ENCODE measurements at places on chromosomes 6 and 20.

DNA sequence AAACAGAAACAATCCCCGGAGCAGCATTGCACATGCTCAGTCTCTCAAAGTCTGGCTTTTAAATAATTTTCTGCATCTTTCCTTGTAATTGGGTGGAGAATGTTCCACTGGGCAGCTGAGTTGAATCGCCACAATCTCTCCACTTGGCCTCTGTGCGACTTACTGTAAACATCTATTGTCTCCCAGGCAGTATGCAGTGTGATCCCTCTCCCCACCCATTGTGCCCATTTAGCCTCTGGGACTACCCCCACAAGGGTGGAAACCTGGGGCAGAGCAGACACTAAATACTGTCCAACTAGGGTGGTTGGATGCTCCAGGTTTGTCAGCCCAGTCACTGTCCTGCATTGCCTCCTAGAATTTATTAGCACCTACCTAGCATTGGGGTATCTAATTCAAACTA is 96.2 kb downstream of the JARID2 start:
- DNase-seq = no peak

GRCh38 chr6:29680416-29680815 is 536 bp downstream of the ZFP57 start:
- DNase-seq = no peak

DNA sequence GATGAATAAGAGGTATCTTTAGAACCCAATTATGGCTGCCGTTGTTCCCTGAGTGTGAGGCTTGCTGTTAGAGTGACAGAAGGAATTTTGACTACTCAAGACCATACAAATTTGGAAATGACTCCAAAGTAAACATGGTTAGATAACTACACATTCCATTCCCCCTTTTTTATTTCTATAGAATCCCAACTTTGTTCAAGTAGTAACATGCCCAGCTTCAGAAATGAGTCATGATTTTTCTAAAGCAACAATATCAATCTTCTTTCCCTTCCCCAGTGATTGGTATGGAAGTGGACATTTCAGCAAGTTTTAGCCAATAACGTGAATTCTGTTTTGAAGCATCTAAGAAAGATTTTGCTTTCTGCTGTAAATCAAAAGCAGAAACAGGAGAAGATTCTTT is 37.8 kb downstream of the HCRTR2 start:
- no peak for DNase-seq

DNA sequence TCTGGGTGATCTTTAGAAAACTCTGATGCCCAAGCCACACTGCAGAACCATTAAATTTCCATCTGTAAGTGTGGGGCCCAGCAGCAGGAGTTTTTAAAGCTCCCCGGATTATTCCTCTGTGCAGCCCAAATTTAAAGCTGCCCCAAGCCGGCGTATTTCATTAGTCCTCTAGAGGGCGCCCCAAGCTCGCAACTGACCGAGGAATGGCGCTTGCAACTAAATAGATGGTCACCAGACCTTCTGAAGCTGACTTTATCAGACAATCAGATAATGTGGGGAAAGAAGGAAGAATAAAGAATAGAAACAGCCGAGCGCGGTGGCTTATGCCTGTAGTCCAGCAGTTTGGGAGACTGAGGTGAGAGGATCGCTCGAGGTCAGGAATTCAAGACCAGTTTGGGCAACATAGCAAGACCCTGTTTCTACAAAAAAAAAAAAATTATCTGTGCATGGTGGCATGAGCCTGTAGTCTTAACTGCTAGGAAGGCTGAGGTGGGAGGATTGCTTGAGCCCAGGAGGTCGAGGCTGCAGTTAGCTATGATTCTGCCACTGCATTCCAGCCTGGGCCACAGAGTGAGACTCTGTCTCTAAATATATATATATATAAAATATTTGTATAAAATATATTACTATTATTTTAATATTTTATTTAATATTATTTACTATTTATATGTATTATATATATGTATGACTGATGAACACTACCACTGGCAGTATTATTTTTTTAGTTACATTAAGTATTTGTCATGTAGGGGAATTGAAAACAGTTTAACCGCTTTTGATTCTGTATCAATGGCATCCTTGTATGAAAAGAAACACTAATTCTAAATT is 56.0 kb downstream of the OTOR start:
- DNase-seq = no peak

GRCh38 chr6:74018825-74019224 is 322.8 kb downstream of the CD109 start:
- DNase-seq = no peak

DNA sequence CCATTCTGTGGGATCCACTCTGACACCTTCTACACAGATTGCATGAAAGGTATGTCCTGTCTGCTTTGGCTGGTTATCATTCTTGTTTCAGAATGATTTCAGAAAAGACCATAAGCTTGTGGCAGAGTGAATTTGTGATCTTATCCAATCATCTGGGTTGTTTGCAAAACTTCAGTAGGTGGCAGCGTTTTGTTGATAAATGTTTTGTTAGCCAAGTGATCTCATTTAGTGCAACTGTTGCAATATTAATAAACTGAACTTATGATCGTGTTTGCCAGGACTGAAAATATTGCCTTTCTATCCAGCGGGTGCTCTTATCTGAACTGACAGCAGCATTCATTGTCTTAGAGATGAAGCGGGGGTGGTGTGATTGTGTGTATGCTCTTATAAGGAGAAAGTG is 613.2 kb upstream of the NOX3 start:
- DNase-seq = no peak

DNA sequence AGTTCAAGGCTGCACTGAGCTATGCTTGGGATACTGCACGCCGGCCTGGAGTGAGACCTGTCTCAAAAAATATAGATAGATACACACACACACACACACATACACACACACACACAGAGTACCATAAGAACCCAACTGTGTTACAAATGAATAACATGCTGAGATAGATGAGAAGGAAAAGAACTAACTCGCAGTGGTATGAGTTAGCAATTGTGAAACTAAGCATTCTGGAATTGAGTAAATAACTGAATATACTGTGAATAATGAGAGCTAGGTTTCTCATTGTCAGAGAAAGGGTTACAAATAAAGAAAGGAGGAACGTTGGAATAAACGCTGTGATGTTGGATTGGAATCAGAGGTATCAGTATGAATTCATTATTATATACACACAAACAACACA is 14.6 kb upstream of the FAXC start:
- DNase-seq = no peak

DNA sequence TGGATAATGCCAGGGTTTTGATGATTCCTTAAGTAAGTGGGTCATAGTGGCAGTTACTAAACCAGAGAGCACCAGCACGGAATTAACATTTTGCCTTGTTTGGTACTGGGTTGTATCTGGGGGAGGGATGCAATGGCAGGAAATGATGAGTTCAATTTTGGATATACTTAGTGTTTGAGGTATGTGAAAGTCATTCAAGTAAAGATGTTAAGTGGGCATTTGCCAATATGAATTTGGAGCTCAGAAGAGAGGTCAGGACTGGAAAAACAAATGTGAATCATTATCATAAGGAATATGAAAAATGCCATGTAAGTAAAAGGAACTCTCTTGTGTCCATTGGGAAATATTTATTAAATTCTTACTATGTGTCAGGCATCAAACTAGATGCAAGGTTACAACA is 6.2 kb downstream of the PXT1 start:
- no peak for DNase-seq

- DNase-seq = no peak
Observed at GRCh38 chr6:131685266-131685780, 15.9 kb downstream of the OR2A4 start.

- no peak for DNase-seq
Observed at GRCh38 chr6:24720131-24720603, 1.2 kb upstream of the C6orf62 start.

Measured in forelimb muscle (tissue), 1 donor.